ENCODE measurements at places on chromosomes 16 and 17.
A peak's percentile ranks its signal among the peaks of the same experiment; 100 is the strongest.

GRCh38 chr17:66098040-66098439 is 93.9 kb downstream of the CEP112 start:
- no peak for DNase-seq

- no peak for DNase-seq
Measured at GRCh38 chr16:88703486-88704309, 2.5 kb downstream of the RNF166 start.

DNA sequence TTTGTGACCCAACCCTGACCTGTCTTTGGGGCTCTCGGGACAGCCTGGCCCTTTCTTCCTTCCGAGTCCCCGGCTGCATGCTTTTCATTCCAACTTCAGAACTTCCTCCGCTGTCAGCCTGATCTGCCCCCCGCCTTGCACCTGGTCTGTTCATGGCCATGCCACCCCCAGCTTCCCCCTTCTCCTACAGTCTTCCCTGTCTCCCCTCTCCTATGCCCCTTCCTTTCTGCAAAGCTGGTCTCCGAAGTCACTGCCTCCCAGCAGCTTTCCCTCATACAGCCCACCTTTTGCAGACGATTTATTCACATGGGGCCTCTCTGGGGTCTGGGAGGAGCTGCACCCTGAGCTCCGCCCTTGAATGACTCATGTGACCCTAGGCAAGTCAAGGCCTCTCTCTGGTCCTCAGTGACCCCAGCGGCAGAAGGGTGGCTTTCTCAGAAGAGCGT is 47.1 kb upstream of the SDK2 start:
- DNase-seq: no peak

- DNase-seq: no peak
Measured at GRCh38 chr16:81261049-81261648, 22.7 kb downstream of the BCO1 start.

DNA sequence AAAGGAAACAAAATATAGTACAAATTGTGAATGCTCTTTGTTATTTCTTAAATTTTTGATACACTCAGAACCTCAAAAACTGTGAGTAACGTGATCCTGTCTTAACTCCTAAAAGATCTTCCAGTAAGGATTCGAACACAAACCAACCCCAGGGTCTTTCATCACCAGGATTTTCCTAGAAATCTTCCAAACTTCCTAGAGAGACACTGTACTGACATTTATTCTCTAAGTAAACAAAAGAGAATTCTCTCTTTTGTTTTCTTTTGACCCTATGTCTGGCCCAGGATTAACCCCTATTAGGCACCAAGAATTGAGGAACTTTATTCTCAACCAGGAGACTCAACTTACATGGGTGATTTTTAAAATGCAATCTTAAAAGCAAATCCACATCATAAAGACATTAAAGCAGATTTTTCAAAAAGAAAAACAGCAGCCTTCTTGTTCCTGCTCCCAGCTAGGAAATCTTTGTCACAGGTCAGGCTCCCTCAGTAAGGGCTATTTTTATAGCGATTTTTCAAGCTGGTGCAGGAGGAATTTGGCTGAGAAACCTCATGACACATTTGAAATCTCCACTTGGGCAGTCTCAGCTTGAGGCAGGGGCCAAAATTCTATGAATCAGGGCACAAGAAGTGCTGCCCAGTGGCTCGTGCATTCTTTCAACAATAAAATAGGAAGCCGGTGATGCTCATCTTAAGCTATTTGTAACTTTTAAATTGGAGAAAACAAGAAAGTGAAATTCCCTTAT is 6.2 kb upstream of the SMG1 start:
- peak; percentile 91 for DNase-seq

- DNase-seq: no peak
Measured at GRCh38 chr17:2982854-2983253, 80.6 kb downstream of the OR1D5 start.

DNA sequence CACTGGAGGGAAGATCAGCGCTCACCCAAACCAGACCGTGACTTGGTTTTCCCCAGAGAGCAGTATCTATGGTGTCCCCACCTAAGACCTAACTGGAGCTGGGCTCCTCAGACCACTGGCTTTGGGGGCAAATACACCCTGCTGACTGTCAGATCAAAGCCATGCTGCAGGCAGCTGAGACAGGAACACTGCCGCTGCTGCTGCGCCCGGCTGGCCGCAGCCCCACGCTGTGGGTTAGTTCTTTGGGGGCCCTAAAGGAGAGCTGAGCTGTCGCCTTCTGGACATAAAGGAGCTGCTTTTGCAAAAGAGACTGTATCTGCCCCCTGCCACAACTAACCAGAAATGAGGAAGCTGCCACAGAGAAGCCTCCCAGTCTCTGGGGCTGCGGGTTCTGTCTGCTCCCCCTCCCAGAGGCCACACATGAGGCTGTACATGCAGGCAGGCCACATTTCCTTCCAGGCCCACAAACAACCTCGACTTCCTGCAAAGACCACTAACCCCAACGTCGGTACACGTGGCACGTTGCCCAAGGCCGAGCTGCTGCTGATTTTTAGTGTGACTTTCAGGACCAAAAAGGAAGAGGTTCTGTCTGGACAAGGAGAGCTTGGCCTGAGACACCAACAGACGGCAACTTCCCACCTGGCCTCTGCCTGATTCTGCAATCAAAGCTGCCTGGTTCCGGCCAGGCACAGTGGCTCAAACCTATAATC is 18.2 kb upstream of the ABR start:
- DNase-seq: no peak

DNA sequence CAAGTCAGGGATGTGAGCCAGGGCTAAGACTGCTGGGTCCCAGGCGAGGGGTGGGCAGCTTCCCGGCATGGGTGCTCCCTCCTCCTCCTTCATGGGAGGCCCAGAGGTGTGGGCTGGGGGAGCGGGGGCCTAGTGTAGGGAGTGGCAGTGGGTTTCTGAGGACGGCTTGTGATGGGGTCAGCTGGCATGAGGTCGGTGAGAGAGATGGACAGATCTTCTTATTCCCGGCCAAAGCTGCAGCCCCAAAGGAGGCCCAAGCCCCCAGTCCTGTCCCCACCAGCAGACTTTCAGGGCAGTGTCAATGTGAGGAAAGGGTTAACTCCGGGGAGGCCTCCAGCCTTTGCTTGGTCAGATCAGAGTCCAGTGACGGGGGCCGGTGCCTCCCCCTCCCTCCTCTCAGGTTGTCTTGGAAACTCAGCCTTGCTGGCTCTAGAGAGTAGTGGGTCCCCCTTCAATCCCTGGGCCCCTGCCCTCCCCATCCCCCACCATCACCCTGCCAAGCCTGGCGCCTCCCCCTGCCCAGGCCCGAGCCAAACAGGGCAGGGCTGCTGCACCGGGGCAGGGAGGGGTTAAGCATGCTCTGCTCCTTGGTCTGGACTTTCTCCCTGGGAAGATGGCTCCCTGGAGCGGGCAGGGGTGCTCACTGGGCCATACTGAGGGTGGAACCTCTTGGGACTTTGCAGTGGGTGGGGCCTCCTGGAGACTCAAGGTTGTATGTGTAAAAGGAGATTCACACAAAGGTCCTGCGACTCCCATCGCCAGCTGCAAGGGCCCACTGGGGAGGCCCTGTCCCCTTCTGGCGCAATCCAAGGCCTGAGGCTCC is 12.4 kb downstream of the NAT9 start:
- DNase-seq: no peak

DNA sequence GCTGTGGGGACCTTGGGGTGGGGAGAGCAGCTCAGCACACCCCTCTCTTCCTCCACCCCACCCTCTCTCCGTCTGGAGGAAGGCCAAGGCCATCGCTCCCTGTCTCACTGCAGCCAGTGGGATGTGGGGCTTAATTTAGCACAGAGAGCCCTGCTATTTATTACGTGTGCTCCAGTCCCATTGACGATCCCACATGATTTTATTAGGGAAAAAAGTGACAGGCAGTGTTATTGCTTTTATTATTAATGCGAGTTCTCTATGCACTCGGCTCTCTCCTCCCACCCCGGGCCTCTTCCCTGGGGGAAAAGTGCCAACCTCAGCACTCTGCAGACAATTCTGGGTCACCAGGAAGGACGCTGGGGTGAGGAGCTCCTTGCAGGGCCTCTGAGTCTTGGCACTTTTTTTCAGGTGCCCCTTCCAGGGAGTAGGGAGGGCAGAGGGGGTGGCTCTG is 57.3 kb downstream of the MGAT5B start:
- no peak for DNase-seq

GRCh38 chr16:80580109-80580832 is 39.5 kb downstream of the DYNLRB2 start:
- no peak for DNase-seq

DNA sequence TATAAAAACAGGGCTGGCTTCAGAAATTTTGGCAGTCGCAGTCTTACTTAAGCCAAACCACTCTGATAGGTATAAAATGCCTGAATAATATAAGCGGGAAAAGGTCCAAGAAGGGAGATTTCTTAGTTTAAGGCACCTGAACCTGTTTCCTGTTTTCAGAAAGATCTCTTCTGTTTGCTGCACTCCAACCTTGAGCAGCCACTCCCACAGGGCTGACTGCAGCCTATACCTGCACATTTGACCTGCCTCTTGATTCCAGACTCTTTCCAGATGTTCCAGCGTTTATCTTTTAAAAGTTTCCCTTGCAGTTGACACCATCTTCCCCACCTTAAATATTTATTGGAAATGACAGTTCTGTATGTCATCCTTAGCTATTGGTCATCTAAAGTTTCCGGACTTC is 132.2 kb downstream of the SKAP1 start:
- no peak for DNase-seq

DNA sequence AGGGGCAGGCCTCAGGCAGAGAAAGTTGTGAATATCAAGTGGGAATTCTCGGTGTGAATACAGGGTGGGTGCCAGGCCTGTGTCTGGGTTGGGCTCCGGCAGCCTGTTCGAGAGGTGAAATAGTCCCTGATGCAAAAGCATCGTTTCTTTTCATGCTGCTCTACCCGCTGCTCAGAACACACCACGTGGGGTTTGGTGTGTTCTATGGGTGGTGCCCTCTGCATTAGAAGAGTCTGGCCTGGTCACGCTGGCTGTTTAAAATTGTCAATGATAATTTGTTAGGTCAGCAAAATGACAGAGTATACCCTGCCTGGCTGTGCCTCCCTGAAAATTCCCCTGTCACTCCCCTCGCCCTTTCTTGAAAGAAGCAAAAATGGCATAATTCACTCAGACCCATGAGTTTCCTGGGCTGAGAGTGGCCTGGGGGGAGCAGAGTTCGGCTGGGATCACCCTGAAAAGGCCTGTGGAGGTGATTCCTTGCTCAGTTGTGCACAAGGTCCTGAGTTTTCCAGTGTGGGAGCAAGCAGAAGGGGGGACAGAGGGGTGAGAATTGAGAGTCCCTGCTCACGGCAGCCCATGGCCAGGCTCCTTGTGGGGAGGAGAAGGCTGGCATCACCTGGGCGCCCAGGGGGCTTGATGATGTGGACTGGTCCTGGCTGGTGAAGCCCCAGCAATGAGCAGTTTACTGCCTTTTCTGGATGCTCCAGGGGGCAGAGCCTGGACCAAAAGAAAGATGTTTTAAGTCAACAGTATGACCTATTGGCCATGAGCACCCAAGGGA is 3.2 kb downstream of the CACNG5 start:
- no peak for DNase-seq

- no peak for DNase-seq
Measured at GRCh38 chr16:86502856-86503748, 7.2 kb upstream of the FOXF1 start.

DNA sequence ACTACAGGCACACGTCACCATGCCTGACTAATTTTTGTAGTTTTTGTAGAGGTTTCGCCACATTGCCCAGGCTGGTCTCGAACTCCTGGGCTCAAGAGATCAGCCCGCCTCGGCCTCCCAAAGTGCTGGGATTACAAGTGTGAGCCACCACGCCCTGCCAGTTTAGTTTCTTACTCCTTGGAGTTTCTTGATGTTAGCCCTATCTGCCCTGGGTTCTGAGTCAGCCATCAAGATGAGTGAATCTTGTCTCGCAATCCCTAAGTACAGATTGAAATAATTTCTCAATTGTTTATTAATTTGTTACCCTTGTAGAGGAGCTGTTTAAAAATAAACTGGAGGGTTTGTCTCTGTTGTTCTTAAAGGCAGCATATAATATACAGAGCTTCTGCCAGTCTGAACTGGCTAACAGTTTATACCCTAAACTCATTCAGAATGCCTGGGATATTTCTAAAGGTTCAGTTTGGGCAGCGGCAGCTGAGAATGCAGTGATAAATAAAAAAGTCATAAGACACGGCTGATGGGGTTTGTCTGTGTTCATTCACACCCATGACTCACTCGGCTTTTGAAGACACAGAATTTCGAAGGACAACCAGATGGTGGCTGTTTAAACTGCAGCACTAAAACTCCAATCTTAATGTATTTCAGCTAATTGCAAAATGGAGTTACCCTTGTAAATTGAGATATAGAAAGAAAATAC is 39.6 kb downstream of the GPRC5B start:
- DNase-seq: no peak

DNA sequence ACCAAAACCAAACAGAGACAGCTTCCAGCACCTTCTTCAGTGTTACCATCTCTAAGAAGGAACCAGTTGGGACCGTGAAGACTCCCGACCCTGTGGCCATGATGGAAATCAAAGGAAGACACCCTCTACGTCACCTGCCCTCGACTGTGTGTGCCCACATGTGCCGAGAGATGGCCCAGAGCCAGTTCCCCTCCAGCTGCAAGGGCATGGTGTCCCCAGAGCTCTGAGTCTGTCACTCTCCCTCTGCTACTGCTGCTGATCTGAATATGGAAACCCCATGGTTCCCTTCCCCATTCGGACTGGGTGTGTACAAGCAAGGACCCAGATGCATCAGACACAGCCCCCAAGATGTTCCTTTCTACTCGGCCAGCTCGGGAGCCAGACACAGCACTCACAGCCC is 76.4 kb downstream of the SOCS1 start:
- DNase-seq: no peak

- no peak for DNase-seq
Measured at GRCh38 chr16:86669937-86670749, 91.8 kb downstream of the FOXL1 start.

DNA sequence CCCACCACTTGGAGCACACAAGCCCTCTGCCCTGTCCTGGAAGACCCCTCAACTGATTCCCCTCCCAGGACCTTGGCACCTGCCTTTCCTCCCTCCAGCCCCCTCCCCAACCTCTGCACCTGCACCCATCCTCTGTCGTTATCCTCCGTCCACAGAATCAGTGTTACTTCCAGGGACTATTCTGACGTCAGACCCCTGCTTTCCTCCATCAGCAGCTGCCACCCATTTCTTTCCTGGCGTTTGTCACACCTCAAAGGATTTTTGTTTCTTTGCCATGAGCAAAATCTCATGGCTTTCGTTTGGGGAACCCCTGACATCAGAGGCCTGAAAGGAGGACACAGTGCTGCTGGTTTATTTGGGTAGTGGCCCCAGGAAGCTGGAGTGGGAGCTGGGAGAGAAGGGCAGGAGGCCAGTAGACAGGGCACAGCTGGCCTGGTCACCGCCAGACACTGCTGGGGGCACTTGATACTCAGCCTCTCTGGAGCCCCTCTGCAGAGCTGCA is 68.4 kb downstream of the SOCS1 start:
- no peak for DNase-seq

Measured in cerebellar nuclear complex (tissue), 1 donor.